ENCODE measurements at places on chromosomes 6 and 20.

- no peak for DNase-seq
Observed at GRCh38 chr6:167565884-167566599, 241.2 kb downstream of the TTLL2 start.

DNA sequence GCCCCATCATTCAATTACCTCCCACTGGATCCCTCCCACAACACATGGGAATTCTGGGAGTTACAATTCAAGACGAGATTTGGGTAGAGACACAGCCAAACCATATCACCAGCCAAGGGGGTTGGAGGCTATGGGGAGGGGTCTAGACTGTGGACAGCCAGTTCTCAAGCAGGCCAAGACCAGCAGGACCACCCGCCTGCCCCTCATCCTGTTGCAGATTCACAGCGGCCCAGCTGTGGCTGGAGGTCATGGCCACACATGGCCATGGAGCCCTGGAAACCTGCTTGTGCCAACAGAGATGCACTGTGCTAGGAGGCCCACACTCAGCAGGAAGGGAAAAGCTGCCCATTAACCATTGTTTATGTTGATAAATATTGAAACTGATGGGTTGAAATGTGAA, 240.5 kb downstream of the TTLL2 start:
- no peak for DNase-seq

DNA sequence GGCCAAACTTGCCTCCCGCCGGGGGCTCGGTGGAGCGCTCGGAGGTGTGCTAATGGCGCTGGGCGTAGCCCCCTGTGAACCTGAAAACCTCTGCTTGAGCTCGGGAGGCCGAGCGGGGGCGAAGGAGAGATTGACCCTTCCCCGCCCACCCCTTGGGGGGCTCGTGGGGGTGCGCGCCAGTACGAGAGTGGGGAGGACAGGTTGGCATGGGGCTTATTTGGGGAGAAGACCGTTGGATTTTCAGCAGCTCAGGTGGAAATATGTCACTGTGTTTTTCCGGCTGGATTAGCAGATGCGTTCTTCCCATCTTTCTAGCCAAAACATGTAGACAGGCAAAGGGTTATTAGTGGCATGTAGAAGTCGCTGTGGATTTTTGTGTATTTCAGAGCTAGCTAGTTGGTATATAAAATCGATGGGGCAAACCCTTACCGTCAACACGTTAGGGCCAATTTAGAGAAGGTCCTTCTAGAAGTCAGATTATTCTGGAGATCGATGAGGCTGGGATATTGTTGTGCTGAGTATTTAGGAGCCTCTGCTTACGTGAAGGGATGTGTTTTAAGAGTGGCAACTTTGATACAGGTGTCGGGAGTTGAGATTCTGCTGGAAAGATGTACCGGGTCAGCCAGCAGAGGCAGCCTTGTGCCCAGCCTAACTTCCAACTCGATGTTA, 525 bp downstream of the NCOA7 start:
- no peak for DNase-seq

GRCh38 chr6:2378891-2379652, 133.7 kb upstream of the GMDS start:
- DNase-seq, result no peak

DNA sequence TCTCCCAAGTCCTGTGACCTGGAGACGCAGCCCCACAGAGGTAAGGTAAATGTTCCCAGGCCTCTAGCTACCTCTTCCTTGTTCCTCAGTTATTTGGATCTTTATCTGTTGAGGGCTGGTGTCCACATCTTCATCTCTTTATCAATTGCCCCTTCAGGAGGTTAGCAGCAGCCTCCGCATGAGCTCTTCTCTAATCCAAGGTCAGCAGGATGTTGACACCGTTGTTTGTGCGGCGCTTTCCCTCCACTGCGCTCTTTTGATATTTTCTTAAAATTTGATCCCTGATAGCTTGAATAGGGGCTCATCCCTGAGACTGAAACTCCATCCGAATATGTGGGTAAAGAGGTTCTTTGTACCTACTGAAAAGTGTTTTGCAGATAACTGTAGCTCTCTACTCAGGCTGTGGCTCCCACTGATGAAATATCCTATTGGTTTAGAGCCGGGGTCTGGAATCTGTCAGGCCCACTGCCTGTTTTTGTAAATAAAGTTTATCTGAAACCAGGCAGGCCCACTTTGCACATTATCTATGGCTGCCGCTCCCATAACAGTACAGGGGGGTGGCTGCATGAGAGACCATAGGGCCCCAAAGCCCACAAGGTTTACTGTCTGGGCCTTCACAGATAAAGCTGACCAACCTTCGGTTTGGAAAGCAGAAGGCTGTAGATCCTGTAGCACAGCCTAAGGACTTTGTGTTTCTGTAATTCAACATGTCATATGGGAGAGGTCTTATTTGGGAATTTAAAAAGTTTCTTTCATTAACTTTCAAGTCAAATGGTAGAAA, 362.6 kb downstream of the QKI start:
- no peak for DNase-seq

DNA sequence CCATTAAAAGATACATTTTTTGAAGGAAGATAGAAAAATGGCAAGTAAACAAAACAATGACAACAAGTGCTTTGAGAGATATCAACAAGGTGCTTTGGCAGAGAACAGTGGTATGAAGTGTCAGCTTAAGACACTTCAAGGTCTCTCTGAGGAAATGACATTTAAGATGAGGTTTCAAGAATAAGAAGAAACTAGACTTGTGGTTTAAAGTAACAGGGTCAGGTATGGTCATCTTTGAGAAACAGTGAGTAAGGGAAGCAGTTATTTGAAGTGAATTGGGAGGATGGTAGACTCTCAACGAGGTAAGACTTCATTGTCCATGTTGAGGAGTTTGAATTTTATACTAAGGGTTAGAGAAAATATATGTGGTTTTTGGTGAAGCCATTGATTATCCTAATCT, 77.8 kb downstream of the SYCP2L start:
- DNase-seq, result no peak

GRCh38 chr20:41869261-41869660, 251.1 kb upstream of the CHD6 start:
- no peak for DNase-seq

GRCh38 chr6:4378319-4378996, 243.1 kb upstream of the ECI2 start:
- no peak for DNase-seq

DNA sequence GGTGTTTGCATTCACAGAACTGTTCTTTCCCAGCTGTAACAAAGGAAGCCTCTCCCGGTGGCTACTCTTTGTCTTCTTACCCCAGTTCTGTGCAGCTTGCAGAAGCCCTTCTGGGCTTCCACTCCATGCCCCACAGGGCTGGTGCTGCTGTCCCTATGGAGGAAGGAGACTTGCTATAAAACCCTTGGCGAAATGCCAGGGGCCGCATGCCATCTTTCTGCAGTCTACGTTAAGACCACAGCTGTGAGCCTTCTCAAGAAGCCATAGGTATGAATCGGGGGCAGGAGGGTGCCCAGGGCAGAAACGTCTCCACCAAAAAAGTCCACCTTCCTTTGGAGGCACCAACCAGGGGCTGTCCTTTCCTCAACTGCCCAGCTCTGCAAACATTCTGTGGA, 60.7 kb downstream of the PRND start:
- DNase-seq, result no peak

DNA sequence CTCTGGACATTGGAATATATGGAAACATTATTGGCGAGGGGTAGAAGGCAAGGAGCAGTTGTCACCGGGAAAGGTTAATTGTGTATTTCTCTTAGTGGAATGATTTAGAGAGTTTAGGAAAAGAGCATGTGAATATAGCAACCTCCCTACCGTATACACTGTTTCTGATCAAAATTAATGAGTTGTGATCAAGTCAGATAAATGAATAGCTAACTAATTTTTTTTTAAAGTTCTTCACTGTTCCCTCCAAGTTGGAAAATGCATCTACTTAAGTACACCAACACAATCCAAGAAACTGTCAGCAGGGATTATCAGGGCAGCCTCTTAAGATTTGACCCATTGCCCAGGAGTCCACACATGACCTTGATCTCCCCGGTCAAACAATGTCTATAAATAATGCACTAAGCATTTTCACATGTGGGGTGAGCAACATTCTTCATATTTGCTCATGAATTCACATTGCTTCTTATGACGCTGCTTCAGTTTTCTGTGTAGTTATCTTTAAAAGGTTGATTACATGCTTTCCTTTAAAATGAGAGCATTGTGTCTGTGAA, 680.8 kb upstream of the NRSN1 start:
- no peak for DNase-seq

DNA sequence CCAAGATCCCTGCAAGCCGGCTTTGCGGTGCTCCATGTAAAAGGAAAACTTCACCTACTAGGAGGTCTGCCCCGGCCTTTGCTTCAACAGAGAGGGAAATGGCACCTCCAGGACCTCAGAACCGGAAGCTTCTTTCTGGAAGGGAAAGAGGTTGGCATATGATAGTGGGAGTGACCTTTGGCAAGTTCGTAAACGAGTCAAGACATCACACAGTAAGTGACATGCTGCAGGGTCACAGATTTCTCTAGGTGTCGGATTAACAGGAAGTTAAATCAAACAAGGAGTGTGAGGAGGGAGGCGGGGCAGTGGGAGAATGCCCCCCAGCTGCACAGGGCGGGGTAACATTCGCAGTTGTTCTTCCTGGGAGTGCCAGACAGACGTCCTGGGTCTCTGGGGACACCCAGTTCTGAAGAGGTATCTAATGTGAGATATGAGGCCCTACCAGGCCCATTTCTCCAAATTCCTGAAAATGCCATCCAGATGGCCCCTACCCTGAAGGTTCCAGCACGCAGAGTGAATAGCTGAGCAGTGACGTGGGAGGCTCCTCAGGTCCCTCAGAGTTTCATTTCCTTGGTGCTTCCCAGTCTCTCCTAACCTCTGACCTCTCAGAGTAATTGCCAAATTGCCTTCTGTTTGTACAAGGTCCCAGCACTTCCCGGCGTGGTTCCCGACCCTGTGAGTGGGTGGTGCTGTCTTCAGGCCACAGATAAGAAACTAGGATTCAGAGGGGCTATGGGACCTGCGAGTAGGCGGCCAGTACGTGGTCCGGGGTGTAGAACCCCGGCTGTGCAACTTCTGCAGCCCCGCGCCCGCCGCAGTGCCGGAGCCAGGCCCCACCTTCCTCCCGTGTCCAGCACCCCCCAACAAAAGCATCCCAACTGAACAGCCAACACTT, 1.9 kb downstream of the RRBP1 start:
- DNase-seq, result no peak

GRCh38 chr20:40782043-40782368, 93.0 kb upstream of the MAFB start:
- no peak for DNase-seq

DNA sequence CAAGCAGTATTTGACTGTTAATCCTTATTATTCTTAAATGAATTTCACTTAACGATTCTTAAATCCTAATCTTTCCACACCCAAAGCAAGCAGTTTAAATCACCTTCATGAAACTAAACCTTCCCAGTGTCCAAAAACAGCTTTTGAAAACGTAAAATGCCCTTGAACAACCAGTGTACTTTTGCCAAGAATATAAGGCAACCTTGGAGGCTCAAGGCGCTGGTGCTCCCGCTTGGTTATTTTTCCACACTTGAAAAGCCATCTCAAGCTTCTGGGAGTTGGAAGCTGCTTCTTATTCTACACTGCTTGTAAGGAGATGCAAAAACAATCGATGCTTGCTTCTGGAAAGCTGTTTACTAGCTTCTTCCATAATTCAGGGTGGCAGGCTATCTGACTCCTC, 625.7 kb downstream of the HTR1B start:
- no peak for DNase-seq

DNA sequence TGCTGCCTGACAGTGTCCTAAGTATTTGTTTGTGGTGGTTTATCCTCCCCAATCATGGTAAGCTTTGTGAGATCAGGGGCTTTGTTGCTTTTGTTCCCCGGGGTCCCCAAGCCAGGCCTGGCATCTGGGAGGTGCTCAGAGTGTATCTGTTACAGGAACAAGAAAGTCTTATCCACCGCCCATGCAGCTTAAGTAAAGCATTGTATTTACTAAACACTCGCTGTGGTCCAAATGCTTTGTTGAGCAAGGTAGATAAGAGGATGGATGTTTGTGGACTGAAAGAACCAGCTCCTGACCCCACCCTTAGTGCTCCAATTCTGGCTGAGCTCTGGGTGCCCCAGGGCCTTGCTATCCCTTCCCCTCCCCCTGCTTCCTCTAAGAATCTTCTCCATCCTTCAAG, 19.8 kb upstream of the TFAP2C start:
- no peak for DNase-seq

- DNase-seq, result no peak
Observed at GRCh38 chr6:1348675-1349074, 36.8 kb downstream of the FOXQ1 start.

DNA sequence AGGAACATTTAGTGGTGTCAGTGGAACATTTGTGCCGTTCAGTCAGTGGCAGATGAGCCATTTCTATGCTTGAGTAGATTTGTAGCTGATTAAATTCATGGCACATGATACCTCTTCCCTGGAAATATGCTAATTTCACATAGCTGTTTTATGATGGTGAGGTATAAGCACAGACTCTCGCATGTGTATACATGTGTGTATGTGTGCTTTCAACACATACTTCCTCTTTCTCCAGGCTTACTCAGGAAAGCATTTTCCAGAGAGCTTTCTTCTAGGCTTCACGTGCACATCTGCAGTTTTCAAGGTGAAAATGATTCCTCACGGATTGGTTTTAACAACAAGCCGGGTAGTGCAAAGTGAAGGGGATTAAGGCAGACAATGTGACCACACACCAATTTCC, 396.5 kb downstream of the HDGFL1 start:
- DNase-seq, result no peak

DNA sequence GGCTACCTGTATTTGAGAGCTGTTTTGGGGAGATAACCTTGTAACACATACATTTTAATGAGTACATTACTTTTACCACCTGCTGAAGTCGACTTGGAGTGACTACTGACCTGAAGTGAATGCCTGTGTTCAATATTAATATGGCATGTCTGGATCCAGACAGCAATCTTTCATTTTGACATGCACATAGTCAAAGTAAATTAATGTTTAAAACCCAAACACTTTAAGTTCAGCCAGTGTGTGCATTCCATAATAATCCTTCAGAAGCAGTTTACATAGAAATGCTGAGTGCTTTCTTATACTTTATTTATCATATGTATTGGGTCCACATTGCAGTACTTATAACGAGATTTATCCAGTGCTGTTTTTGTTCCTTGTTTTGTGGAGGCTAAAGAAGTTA, 38.0 kb downstream of the CDKAL1 start:
- no peak for DNase-seq

GRCh38 chr20:833121-833449, 430 bp upstream of the FAM110A start:
- no peak for DNase-seq

DNA sequence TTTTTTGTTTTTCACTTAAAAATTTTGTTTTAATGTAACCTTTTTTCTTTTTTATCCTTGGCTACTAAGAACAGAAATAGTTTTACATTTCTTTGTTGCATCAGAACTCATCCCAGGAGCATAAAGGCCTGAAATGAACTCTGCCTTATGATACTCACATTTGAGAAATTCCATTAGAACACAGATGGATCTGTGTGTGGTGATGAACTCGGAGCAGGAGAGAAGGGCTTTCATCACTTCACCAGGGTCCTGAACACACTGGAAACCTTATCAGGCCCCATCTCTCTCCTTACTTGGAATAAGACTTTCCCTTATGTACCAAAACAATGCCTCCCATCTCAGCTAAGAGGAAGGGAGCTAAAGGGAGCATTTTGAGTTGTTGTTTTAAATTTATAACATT, 139.4 kb downstream of the PHF3 start:
- no peak for DNase-seq

Data from NCI-H2081 (cell line).